Small intestine (tissue), 16 donors: ENCODE measurements at places on chromosomes 7 and 10.

DNA sequence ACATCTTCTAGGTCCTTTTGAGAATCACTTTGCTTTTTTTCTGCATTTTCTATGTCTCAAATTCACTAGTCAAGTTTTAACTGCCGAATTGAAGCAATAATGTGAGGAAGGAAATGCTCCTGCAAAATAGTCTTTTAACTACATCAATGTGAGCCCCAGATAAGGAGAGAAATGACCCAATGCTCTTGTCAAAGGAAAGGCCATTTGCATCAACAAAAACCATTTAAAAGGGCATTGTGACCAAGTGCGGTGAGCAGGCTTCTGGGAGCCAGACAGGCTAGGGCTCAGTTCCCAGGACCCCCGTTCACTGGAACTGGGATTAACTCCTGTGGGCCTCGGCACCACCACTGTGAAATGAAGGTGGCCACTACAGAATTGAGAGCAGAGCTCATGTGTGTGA is 127.9 kb upstream of the EEPD1 start:
- H3K4me1 ChIP-seq, result no peaks in the 10 kb centered on the region
- H3K36me3 ChIP-seq, result no peaks in the 10 kb centered on the region
- no peaks in the 10 kb centered on the region for H3K27me3 ChIP-seq
- DNase-seq, result no peak
- H3K27ac ChIP-seq, result no peak overlapping the region

GRCh38 chr7:98287486-98287959 is 6.0 kb downstream of the BRI3 start:
- peak; percentile 91 for DNase-seq
- peaks cover 6% of the 10 kb centered on the region for H3K36me3 ChIP-seq
- H3K4me1 ChIP-seq, result peaks cover 53% of the 10 kb centered on the region
- H3K27me3 ChIP-seq, result no peaks in the 10 kb centered on the region
- no peak overlapping the region for H3K4me3 ChIP-seq

DNA sequence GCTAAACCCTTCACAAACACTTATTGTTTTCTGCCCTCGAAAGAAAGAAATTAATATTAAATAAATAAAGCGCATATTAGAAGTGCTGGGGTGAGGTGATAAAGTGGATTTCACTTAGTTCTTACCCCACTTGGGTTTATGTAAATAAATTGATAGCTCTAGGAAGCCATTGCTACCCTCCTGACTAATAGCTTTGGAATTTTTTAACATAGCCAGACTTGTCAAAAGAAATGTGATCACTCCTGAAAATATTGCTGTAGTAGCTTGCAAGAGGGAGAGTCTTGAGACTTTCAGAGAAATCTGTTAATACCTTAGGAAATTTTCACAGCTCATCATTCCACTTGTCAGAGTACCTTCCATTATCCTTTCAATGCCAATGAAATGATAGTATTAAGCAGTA is 7.6 kb downstream of the ARL5B start:
- no peak overlapping the region for H3K4me3 ChIP-seq
- H3K27me3 ChIP-seq, result no peaks in the 10 kb centered on the region
- DNase-seq, result no peak
- H3K4me1 ChIP-seq, result peaks cover 5% of the 10 kb centered on the region

- no peaks in the 10 kb centered on the region for H3K4me1 ChIP-seq
- no peak overlapping the region for H3K27ac ChIP-seq
- H3K27me3 ChIP-seq, result peaks cover 3% of the 10 kb centered on the region
- H3K4me3 ChIP-seq, result no peak overlapping the region
- no peaks in the 10 kb centered on the region for H3K36me3 ChIP-seq
Observed at GRCh38 chr10:116743266-116744064, 1.1 kb upstream of the HSPA12A start.

DNA sequence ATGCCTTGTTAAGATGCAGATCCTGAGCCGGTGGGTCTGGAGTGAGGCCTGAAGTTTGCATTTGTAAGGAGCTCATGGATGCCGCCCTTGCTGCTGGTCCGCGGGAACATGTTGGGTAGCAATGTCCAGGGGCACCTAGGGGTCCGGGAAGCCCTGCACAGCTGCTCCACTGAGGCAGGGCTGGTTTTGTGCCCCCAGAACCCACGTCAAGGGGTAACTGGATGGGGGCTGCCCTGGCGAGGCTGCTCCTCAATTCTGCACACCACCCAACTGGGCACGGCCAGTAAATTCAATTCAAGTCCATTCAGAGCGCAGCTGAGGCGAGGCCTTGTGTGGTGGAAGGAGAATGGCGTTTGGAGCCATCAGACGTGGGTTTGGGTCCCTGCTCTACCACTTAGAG is 246.3 kb upstream of the PITRM1 start:
- H3K4me3 ChIP-seq, result no peak overlapping the region
- no peak overlapping the region for H3K27ac ChIP-seq
- no peak for DNase-seq
- no peaks in the 10 kb centered on the region for H3K4me1 ChIP-seq
- no peaks in the 10 kb centered on the region for H3K36me3 ChIP-seq
- H3K27me3 ChIP-seq, result no peaks in the 10 kb centered on the region

DNA sequence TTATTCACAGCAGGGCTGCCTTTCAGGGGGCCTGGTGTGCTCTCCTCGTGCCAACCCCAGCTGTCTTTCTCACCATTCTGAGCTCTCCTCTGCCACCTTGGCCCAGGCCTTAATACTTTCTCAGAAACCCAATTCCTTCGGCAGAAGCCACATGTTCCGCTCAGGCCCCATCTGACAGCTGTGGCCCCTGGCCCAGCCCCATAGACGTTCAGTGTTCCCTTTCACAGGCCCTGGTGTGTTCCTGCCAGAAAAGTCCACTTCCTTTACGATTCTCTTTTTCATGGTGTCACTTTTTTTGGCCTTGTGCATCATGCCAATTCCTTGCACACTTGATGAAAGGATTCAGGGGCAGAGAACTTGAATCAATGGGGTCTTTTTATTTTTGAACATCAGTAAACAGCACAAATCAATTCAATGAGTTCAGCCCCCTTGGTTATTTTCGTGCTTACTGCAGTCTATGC is 15.9 kb upstream of the GPNMB start:
- H3K36me3 ChIP-seq, result no peaks in the 10 kb centered on the region
- no peaks in the 10 kb centered on the region for H3K27me3 ChIP-seq
- no peak for DNase-seq
- no peak overlapping the region for H3K27ac ChIP-seq

DNA sequence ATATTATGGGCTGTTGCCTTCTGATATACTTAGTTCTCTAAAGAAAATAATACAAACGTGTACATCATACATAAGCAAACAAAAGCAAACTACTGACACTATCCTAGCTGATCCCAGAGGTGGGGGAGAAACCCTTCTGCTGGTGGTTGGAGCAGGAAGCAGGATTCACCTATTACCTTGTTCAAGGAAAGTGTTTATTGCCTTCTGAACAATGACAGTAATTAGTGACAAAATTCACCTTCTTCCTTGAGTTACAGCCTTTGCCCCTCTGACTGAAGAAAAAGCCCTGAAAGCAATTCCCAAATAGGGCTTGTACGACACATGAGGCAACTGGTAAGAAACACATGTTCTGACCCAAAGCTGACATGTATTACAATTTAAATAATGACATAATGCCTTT is 118.8 kb upstream of the AKR1E2 start:
- no peaks in the 10 kb centered on the region for H3K36me3 ChIP-seq
- H3K4me1 ChIP-seq, result peaks cover 3% of the 10 kb centered on the region
- DNase-seq, result peak; percentile 47
- no peaks in the 10 kb centered on the region for H3K27me3 ChIP-seq

DNA sequence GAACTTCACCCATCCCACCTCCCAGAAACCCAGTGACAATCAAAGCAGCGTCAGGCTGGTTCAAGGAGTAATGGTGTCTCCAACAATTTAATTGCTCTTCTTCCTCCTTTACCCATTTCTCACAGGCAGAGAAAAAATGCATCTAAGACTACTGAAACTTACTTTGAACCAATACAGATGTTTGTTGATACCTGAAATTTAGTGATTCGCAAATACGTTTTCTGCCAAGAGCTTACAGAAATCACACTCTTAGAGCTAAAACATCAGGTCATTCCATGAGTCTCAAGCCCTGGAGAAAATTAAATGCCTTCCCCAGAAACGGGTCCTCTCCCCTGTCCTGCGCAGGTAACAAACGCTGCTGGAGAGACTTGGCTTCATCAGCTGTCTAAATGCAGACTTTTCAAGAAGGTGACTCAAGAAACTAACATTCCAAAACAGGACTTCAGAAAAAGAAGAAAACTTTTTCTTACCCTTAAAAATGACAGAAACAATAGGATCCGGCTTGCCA is 443 bp downstream of the MYOF start:
- no peak overlapping the region for H3K27ac ChIP-seq
- H3K4me1 ChIP-seq, result peaks cover 2% of the 10 kb centered on the region
- no peak overlapping the region for H3K4me3 ChIP-seq
- DNase-seq, result no peak
- no peaks in the 10 kb centered on the region for H3K36me3 ChIP-seq

GRCh38 chr10:79311581-79312407 is 35.5 kb upstream of the PPIF start:
- H3K27ac ChIP-seq, result no peak overlapping the region
- DNase-seq, result peak; percentile 37
- H3K36me3 ChIP-seq, result peaks cover 85% of the 10 kb centered on the region
- no peaks in the 10 kb centered on the region for H3K4me1 ChIP-seq
- no peak overlapping the region for H3K4me3 ChIP-seq

DNA sequence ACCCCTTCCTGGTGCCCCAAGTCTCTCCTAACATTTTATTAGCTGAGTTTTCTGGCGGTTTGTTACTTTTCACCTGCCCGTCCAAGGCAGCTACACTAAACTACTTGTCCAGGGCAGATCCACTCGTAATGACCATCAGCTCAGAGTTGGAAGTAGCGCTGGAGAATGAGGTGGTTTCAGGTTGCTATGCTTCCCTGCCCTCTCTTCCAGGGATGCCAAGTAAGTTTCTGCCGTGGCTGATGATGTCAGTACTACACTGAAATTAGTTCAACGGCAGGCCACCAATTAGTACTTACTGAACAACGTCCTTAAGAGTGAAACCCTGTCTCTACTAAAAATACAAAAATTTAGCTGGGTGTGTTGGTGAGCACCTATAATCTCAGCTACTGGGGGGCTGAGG is 55.2 kb downstream of the DIP2C start:
- no peaks in the 10 kb centered on the region for H3K36me3 ChIP-seq
- H3K27me3 ChIP-seq, result no peaks in the 10 kb centered on the region
- H3K27ac ChIP-seq, result no peak overlapping the region

DNA sequence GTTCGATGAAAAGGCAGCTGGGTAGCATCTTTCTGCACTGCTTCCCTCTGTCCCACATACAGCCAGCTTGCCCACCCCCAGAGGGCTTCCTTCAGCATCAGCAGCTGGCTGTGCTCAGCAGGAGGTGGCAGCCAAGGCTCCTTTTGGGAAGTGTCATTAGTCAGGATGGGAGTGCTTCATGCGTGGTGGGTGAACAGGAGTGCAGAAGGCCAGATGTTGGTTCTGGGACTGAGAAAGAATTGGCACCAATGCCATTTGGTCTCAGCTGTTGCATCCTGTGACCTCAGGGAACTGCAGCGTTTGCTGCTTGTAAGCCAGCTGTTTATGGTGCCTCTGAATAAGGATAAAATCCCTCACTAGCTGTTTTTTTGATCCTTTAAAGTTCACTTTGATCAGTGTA is 131.1 kb upstream of the SORCS3 start:
- no peaks in the 10 kb centered on the region for H3K36me3 ChIP-seq
- DNase-seq, result no peak
- H3K27me3 ChIP-seq, result no peaks in the 10 kb centered on the region
- no peaks in the 10 kb centered on the region for H3K4me1 ChIP-seq
- H3K27ac ChIP-seq, result no peak overlapping the region
- no peak overlapping the region for H3K4me3 ChIP-seq

DNA sequence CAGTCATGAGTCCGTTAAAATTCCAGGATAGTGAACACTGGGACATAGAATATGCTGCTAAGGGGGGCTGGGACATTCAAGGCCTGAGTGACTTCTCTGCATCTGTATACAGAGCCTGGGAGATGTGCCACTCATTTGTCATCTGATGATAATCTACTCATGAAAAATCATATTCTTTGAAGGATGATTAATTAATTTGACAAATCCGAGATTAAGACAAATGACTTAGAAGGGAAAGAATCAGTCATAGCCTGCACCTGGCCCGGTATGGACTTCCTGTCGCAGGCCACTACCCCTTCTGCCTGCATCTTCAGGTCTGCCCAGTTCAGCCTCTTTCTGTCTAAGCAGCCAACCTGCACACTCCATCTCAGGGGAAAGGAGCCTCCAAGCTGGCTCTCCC is 18.8 kb upstream of the FAM170B start:
- DNase-seq, result no peak
- no peaks in the 10 kb centered on the region for H3K4me1 ChIP-seq
- no peaks in the 10 kb centered on the region for H3K27me3 ChIP-seq
- H3K4me3 ChIP-seq, result no peak overlapping the region
- no peak overlapping the region for H3K27ac ChIP-seq
- no peaks in the 10 kb centered on the region for H3K36me3 ChIP-seq
